ENCODE measurements at places on chromosomes 11 and 22.

- no peak for DNase-seq
Observed at GRCh38 chr11:35107861-35108260, 31.1 kb upstream of the CD44 start.

- no peak for DNase-seq
Observed at GRCh38 chr11:124667601-124668000, 5.9 kb downstream of the SIAE start.

GRCh38 chr11:70474710-70475109 is 76.4 kb downstream of the CTTN start:
- DNase-seq: no peak

GRCh38 chr11:15180212-15180792 is 65.6 kb downstream of the INSC start:
- no peak for DNase-seq

DNA sequence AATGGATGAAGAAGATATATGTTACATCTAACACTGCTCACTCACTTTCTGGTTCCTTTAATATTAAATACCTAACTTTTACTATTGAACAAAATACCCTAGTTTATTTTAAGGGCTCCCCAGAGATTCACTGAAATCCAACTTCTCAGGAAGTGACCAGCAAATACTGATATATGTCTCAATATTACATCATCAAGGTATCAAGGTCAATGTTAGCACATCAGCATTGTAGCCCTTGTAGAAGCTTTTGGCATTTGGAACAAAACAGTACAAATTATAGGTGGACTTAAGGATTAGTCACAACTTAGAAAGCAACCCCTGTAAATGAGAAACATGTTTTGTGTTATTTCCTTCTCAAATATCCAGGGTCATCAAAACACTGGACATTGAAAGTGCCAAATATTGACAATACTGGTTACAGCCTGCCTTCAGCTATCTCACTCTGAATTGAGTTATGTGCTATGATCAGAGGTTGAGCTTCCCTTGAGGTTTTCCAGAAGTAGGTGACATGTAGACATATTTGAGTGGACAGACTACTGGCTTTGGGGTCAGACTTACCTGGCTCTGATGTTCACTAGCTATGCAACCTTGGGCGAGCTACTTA is 1.9 kb upstream of the ATL3 start:
- no peak for DNase-seq

All from activated naive CD8-positive, alpha-beta T cell treated with anti-CD3 and anti-CD28 coated beads, Interleukin-2, amount 50 U/mL, for 16 hours (primary cell).